ENCODE measurements at places on chromosomes 5 and 9.

DNA sequence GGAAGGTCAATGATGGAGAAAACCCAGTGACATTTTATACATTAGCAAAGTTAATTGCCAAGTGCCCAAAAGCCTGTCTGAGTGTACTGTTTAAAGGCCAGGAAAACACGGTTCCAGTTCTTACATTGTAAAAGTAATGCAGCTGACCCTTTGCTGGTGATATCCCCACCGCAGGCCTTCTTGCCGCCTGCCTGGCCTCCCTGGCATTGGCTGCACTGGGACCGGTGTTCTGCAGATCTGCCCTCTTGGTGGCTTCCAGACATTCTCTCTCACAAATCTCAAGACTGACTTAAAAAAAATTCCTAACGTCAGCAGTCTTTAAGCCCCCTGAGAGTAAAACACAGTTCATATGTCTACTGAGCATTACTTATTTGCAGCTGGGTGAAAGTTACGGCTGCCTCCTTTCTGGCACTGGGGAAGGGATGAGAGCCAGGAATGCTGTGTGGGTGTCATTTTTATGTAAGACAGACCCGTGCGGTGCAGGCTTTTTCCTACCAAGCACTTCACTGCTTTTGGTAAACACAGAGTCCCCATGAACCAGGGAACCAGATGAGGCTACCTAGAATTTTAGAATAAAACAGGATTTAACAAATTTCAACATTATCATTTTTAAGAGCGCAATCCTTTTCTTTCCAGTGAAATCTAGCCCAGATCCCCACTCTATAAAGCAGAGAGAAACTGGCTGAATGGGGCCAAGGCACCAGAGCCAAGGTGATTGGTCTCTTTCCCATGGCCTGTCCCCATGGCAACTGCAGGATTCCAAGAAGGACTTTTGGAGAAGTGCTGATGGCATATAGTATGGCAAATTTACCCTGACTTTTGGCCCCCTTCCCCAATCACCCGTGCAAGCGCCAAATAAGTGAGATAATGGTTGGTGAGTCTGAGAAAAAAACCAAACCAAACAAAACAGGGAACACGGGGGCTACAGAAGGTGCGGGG lies 80.8 kb downstream of the LMNB1 start:
- no peak for DNase-seq

DNA sequence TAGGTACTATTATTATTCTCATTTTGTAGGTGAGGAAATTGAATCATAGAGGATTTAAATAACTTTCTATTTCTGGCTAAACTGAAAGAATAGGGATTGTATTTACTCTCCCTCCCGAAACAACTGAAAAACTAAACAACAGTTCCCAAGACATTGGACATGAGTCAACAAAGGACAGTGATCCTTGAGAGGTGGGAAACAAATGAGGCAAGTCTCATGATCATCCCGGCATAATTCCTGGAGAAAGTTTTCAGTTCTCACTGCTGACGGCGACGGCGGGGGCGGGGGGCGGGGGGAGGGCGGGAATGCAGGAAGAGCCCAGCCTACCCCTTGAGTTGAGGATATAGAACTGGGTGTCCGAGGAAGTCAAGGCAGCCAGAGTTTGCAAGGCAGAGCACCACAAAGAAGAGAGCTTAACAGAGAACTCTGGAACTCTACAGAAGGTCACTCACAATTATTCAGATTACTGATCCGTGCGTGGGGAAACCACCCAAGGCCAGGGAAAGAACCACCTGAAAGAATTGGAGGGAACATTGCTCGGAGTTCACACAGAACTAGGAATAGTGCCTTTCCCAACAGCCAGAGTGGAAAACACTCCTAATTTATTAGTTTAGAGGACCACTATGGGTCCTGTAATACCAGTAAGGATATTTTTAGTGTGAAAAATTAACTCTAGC lies 27.4 kb upstream of the WHRN start:
- DNase-seq = no peak

- DNase-seq = no peak
These were observed 136.3 kb downstream of the PALM2AKAP2 start for GRCh38 chr9:109916316-109916715.

GRCh38 chr5:52794519-52794918 lies 6.8 kb downstream of the ITGA1 start:
- no peak for DNase-seq

All from BJ (cell line).